ENCODE measurements at places on chromosomes 1 and 21.

DNA sequence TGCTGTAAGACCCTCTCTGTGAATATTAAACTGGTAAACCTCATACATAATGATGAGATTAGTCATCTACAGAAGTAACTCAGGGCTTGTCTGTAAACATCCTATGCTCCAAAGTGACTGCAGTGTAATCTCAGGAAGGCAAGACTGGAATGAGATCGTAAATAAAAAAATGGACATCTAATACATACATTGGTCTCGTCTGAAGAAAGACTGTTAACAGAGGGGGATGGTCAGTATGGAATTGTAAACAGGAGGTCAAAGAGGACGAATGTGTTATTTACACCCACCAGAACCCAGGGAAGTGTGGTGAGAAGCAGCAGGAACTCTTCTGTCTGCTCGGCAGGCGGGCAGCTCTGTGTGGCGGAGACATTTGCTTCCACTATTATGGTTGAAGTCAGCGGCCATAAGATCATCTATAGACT is 51.4 kb downstream of the DISC1 start:
- no peak for DNase-seq

GRCh38 chr1:67722292-67722944 is 37.4 kb downstream of the GADD45A start:
- no peak for DNase-seq

DNA sequence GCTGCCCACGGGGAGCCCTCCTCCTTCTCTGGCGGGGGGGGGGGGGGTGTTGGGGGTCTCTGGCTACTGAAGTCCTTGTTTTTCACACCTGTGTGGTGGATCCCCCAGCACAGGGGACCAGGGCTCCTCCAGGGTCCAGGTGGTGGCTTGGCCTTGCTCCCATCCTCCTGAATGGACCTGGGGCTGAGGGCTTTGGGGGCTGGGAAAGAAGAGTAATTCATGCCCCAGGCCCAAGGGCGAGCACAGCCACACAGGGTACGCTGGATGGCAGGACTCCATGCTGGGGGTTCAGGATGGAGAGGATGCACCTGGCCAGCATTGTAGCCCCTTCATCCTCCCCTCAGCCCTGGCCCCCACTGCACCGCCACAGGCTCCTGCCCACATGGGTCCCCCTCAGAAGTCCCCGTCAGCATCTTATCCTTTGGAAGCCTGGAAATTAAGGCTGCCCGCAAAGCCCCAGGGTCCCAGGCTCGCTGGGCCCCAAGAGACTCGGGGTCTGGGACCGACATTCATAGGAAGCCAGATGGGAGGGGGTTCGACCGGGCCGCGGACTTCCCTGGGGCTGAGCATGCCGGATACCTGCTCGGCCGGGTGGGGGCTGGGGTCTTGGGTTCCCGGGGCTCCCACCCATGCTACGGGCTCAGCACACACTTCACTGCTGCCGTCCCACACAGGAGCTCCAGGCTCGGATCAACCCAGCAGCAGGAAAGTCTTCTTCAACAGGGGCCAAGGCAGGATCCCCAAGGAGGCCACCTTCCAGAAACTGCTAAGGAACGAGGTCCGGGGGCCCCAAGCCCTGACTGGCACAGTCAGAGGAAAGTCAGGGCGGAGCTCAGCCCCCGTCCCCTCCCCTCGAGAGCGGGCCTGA is 49.0 kb upstream of the ACTRT2 start:
- no peak for DNase-seq

DNA sequence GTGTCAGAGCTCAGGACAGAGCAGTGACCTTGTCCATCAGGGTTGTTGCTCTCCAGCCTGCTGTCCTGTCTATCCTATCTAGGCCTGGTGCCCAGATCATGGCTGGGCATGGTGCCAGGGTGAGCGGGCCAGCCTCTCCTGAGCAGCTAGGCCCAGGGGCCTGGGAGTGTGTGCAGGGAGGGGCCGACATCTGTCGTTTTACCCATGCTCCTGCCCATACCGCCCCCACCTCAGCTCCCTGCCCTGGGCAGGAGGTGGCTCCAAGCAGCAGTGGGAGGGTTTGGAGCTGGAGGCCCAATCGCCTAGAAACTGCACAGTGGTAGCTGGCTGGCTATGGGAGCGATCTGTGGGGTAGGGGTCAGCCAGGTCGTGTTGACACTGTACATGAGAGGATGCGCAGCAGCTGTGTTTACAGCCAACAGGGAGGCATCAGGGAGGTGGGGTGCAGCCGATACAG is 6.5 kb downstream of the INSRR start:
- DNase-seq, result no peak

- no peak for DNase-seq
Measured at GRCh38 chr1:168373869-168374268, 93.2 kb downstream of the TBX19 start.

DNA sequence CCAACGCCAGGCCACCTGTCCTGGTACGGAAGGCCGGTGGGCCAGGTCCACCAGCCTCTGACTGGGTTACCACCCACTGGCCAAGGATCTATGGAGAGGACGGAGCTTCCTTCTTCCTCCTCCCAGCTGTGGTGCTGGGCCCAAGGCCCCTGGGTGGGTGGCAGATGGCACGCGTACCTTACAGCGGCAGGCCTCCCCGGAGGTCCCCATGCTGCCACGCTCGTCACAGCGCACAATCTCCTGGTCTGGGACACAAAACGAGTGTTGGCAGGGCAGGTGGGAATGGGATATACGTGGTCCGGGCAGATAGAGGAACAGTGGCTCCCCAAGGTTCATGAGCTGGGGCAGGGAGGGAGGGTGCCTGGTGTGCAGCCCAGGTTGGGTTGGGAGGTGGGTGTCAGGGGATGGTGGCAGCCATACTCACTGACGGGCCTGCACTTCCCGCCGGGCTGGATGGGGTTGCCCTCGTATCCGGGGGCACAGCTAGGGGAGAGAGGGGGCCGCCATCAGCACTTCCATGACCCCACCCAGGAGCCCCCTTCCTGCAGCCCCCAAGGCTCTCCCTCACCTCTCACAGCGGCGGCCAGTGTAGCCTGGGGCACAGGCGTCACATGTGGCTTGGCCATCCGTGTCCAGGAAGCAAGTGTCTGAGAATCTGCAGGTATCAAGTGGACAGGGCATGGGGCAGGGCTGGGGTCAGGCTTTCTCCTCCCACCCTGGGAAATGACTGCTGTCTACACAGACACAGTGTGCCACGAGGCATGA is 58.9 kb downstream of the HSPG2 start:
- DNase-seq, result no peak

DNA sequence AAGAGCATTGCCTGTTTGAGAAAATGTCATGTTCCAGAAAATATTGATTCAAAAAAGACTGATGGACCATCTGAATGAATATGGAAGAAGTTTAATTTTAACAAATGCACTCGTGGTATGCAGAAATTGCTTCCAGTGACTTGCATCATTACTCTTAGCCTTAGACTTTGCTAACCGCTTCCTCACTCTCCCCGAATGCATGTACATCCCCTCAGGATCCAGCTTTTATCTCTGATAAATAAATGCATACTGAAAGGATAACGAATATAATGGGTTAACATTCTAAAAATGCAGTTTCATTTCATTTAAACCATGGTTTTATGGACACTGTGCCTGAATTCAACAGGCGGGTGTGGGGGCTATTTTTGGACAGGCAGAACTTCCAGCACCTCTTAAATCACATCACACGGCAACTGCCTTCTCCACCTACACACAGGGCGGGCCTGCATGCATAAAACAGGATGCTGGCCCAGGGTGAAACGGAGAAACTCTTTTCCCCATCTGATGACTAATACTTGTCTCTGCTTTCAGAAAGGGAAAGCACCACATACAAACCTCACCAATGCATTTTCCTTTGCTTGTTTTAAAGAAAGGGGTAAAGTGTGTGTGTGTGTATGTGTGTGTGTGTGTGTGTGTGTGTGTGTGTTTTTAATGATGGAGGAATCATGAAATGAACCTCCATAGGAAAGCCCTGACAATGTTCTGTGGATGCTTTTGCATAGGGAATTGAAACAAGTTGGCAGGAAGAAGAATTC is 48.7 kb downstream of the SPAG17 start:
- peak; percentile 72 for DNase-seq

GRCh38 chr1:156714830-156715229 is 9.4 kb upstream of the CRABP2 start:
- no peak for DNase-seq

GRCh38 chr1:163172596-163172995 is 30.1 kb downstream of the RGS5 start:
- no peak for DNase-seq

DNA sequence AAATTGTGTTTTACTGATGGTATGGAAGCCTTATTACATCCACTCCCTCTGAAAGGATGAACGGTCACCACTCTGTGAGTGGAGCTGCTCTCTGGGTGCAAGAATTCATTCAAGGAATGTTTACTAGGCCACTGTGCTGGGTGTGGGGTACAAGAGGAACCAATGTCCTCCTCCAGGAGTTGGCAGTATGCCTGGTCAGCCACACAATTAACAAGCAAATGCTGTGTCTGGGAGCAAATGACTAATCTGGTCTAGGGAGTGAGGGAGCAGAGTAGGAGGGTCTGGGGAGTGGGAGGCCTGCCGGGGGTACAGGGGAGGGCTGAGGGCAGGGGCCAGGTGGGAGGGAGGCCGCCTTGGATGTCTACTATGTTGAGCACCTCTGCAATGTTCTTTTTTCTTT is 27.2 kb upstream of the TDRD10 start:
- DNase-seq, result no peak

DNA sequence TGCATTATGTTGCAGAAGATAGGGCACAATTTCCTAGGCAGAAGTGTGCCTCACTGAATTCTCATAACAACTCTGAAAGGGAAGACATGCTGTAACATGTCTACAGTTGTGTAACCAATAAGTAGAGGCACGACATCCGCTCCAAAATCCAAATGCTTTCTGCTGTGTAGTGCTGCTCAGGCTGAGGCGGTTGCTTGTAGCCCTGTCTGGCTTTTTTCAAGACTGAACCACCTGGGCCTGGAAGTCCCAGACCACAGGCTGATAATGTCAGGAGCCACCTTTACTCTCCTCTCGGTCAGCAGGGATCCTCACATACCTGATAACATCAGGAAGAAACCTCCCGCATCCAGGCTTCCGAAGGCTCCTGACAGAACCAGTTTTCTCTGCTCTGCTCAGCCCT is 10.9 kb downstream of the AKNAD1 start:
- no peak for DNase-seq

- no peak for DNase-seq
Measured at GRCh38 chr1:204758601-204759000, 73.1 kb upstream of the LRRN2 start.

- peak; percentile 78 for DNase-seq
Measured at GRCh38 chr1:25796811-25797458, 3.1 kb upstream of the SELENON start.

DNA sequence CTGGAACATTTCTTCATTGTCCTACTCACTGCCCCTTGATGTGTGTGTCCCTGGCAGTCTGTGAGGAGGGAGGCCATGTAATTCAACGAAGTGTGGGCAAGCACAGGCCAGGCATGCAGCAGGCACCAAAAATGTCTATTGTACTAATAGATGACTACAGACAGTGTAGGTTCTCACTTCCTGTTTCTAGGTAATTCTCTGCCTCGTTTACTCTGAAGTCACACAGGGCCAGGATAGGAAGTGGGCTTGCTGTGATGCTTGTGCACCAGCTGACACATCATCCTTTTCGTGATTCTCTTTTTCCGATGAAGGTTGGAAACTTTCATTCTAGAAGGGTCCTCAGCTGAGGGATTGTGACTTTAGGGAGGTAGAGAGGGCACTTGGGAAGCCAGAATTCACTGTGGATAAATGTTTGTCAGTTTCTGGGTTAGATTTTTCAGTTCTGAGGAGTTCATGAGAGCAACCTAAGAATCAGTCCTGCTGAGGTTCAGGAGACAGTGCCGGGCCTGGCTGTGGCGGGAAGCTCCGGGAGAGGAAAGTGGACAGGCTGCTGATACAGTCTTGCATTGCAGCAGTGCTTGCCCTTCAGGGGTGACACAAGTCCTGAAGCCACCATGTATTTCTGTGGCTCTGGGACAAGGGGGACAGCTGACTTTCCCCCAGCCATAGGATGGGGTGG is 4.3 kb upstream of the CSF1 start:
- peak; percentile 83 for DNase-seq

DNA sequence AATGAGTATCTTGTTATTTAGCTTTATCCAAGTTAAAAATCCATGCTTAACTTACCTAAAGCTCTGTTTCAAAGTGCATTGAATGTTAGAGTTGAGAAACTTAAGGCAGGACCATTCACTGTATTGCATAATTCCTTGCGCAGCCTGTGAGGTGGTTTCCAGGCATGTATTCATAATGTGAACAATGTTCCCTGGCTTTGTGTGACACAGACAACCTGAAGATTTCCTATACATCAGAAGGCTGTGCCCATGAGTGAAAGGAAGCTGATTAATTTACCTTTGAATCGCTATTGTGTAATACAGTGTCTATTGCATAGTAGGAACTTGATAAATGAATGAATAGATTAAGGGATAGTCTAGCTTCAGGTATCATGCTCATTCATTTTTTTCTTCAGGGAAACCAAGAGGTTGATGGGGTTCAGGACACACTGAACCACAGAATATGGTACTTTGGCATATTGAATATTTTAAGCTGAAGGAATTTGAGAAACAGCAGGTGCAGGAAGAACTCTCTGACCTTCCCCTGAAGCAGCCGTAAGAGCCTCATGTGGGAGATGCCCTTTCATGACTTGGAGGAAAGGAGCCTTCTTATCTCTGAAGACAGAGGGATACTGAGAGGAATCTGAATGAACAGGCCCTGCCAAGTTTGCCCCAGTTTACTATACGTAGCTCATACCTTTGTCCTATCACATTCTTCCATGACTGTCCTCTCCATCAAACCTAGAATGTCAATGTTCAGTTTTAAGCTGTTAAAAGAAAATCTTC is 88.6 kb upstream of the GNG12 start:
- DNase-seq, result no peak

DNA sequence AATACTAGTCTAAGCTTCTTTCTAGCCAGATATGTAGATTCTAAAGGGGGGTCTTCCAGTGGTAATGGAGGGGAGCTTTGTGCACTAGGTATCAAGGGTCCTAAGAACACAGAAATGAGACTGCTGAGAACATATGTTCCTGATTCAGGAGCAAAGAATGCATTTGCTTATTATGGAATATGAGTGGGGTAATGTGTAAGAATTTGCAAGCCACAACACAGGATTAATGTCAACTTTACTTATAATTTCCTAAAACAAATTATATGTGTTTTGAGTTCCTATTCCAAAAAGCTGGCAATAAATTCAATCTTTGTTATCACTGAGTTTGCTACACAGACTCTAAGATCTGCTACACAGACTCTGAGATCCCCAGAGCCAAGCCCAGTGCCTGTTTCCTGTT is 357.0 kb upstream of the PTBP2 start:
- DNase-seq, result no peak

DNA sequence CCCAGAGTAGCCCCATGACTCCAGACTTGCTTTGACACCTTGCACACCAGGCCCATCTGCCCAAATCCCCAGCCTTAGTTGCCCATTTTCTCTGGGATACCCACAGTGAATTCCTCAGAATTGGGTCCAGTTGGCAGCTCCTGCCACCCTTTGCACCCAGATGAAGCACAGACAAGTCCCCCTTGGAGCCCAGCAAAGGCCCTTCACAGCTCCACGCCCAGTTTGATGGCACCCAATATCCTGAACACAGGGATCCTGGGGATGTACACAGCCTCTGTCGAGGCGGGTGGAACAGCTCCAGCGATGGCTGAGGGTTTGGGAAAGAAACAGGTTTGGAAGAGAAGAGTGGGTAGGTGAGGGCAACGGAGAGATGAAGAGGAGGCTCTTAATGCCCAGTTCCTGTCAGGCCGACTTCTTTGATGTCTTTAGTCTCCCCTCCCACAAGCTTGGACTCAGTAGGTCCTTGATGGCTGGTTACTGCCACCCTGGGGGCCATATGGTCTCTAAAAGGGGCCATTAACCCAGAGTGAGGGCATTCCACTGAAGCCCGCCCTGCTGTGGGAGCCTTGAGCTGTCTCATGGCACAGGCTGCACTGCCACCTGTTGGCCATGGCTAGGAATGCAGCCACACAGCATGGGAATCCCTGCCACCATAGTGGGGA is 21.7 kb downstream of the TMEM53 start:
- DNase-seq, result peak; percentile 80

All from activated CD4-positive, alpha-beta T cell treated with anti-CD3 and anti-CD28 coated beads, Interleukin-10, Interleukin-2, amounts not matched to agents 100 ng/mL and 50 ng/mL, durations not matched to agents 16 hours and 8 hours (primary cell).